ENCODE measurements at places on chromosomes 3 and 15.

DNA sequence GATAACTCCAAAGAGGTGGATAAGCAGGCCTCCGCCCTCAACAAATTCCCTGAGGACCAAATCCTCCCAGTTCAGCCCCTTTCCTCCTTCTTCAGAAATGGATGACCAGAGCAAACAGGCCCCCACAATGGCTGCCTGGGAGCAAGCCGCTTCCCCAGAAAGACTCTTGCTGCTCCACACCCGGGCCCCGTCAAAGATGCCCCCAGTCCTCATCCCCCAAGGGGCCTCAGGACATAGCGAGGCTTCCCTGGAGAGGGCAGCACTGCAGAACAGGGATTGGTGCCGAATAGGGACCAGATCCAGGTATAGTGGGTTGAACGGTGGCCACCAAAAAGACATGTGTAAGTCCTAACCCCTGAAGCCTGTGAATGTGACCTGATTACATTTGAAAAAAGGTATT lies 502.3 kb downstream of the SHQ1 start:
- no peak for DNase-seq

GRCh38 chr3:155741603-155742002 lies 3.3 kb downstream of the PLCH1 start:
- DNase-seq = no peak

DNA sequence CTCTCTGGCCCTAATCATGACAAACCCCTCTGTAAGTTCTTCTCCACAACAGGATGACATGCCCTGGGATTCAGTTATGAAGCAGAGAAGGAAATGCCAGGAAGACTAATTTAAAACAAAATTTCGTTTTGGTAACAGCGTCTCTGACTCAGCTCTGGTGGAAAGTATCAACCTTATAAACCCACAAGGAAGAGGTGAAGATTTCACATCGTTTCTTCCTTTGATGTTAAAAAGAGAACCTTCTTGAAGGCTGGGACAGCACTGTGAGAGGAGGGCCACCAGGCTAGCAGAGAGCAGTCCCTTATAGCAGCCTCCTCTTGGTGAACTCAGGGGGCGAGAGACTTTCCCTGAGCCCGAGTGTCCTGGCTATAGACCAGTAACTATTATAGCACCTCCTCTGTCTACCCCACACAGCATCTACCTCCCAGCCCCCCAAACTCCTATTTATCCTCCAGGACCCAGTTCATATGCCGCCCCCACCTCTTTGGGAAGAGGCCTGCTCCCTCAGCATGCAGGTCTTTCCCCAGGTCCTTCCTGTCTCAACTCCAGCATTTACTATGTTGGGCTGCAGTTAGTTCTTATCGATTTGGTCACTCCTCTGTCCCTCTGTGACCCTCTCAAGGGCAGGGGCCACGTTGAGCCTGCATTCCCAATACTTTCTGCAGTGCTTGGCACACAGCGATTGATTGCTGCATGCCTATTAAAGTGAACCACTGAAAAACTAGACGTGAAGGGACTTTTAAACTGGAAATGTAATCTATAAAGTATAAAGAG lies 321.5 kb upstream of the ICE2 start:
- DNase-seq = no peak

DNA sequence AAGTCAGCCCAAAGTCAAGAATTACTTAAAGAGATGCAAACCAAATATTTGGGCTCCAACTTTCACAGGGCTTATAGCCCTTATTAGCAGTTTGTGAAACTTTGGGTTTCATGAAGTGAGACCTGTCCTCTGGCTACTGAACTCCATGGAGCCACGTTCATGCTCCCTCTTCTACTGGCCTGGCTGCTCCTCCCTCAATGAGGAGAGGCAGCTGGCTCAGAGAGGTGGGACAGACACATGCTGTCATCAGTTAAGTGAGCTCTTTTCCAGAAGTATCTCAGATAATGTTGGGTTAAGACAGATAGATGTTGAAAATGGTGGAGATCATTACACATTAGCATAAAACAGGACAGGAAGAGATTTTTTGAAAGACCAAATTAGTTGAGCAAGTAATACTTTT lies 19.4 kb downstream of the MRPS25 start:
- DNase-seq = no peak

GRCh38 chr15:79643393-79643792 lies 211.3 kb downstream of the MINAR1 start:
- no peak for DNase-seq

DNA sequence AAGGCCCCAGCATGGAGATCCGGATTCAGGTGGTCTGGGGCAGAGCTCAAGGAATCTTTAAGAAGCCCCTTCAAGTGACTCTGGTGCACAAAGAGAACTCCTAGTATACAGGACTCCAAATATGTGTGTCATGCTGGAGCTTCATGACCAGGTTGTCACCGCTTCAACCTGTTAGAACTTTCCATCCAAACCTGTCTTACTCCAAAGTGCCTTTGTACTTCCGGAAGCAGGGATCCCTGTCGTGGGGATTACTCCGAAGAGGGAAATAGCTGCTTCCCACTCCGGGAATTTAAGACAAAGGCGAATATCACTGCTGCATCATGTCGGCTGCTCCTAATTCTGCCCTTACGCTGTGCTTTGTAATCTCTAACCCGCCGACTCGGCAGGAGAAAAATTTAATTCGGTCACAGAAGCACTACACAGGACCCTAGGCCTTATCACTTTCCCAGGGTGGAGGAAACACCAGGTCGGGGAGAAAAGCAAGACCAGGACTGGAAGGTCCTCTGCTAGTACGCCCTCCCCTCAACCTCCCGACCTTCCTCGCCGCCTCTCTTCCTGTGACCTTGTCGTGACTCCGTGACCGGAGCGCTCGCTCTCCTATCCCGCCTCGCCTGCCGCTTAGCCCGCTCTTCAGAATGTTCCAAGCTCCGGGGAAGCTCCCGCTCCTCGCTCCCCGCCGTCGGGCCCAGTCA lies 730 bp downstream of the HIGD1A start:
- no peak for DNase-seq

GRCh38 chr3:59774000-59774399 lies 724.2 kb upstream of the CFAP20DC start:
- no peak for DNase-seq

GRCh38 chr3:57740027-57740426 lies 16.1 kb upstream of the SLMAP start:
- no peak for DNase-seq

- no peak for DNase-seq
Measured at GRCh38 chr3:12287727-12288181, 1.1 kb upstream of the PPARG start.

GRCh38 chr15:41870689-41871081 lies 23.2 kb downstream of the SPTBN5 start:
- DNase-seq = no peak

DNA sequence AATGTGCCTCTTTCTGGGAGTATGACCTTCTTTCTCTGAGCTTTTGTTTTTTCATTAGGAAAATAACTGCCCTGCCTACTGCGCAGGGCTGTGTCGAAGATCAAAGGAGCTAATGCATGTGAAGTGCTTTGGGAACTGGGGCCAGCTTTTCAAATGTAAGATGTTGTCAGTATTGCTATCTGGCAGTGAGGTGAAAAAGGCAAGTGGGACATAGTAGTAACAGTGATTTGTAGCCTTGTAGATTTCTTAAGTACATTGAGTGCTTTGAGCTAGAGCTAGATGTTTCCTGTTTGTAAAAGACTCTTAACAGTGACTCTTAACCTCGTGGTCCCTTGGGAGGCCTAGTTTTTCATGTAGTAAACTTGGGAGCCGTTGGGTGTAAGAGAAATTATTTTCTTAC lies 126.5 kb downstream of the ECT2 start:
- no peak for DNase-seq

- DNase-seq = no peak
Measured at GRCh38 chr15:86079508-86080266, at the start of gene AGBL1. Gene AGBL1 (plus strand): TSS chr15:86079871.

GRCh38 chr15:67010898-67011616 lies 54.3 kb upstream of the SMAD3 start:
- no peak for DNase-seq

- DNase-seq = no peak
Measured at GRCh38 chr3:56061279-56061626, 407.0 kb downstream of the ERC2 start.

DNA sequence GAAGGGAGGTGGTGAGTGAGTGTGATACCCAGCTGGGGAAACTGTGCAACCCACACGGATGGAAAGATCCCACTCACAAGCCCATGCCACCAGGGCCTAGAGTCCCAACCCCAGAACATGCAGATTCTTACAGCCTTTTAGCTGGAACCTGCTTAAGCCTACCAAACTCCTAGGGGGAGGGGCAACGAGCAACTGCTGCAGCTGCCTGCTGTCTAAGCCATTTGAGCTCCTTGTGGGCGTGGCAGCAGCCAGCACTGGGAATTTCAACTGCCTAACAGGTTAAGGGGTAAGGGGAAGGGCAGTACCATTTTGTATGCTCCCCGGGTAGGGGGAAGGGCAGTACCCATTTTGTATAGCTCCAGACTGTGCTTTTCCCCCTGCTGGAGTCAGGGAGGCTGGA lies 673.2 kb upstream of the BCHE start:
- DNase-seq = no peak
